Midbrain (tissue), 1 donor: ENCODE measurements at places on chromosomes 5 and 9.

- no peak for DNase-seq
Observed at GRCh38 chr9:89721176-89721700, 116.4 kb downstream of the GADD45G start.

GRCh38 chr5:44774279-44774880 lies 34.4 kb upstream of the MRPS30 start:
- DNase-seq: peak; percentile 58

DNA sequence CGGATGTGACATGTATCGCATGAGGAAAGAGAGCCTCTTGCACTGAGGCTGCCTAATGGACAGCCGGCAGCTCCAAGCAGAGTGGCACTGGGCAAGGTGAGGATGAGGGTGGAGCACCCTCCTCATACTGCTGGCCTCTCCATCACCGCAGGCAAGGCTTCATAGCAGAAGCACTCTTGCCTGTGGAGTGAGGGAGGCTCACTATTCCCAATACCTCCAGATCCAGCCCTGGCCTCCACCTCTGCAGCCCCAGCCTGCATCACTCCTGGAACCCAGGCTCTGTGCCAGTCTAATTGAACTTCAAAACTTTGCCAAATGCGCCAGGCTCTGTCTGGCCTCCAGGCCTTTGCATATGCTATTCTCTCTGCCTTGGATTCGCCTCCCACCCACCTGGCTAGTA lies 29.7 kb upstream of the ARAP3 start:
- no peak for DNase-seq

- no peak for DNase-seq
Observed at GRCh38 chr5:173242079-173242478, 7.1 kb upstream of the NKX2-5 start.

DNA sequence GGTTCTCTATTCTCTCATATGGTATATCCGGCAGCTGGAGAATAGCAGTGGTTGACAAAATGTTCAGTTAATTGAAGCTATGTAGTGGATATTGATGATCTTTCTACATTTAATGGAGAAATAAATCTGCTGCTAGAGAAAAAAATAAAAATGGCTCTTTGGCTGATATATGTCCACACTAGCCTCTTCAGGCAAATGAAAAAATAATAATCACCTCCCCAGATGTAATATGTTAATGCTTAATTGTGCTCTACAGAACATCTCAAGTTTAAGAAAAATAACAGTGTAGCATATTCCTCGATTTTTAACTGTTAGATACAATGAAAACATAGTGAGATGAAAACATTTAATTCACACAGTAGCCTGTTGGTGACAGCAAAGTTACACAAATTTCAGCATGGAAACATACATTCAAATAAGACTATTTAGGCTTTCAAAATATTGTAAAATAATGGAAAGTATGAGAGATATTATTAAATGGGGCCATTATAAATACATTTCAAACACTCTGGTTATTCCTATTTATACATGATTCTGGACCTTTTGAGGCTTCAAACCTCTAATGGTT lies 543.0 kb downstream of the MAT2B start:
- DNase-seq: no peak

- DNase-seq: no peak
Observed at GRCh38 chr5:77418601-77419581, 73.2 kb downstream of the WDR41 start.

GRCh38 chr5:168329302-168329701 lies 37.9 kb downstream of the WWC1 start:
- no peak for DNase-seq

GRCh38 chr5:134118212-134118835 lies 3.8 kb downstream of the TCF7 start:
- DNase-seq: no peak

- DNase-seq: no peak
Observed at GRCh38 chr5:6594066-6594465, 38.8 kb downstream of the NSUN2 start.

GRCh38 chr9:22064957-22065356 lies 55.9 kb upstream of the CDKN2B start:
- DNase-seq: no peak

- no peak for DNase-seq
Observed at GRCh38 chr9:76441551-76442322, 17.2 kb upstream of the GCNT1 start.

GRCh38 chr5:54524704-54525103 lies 7.1 kb downstream of the SNX18 start:
- no peak for DNase-seq

DNA sequence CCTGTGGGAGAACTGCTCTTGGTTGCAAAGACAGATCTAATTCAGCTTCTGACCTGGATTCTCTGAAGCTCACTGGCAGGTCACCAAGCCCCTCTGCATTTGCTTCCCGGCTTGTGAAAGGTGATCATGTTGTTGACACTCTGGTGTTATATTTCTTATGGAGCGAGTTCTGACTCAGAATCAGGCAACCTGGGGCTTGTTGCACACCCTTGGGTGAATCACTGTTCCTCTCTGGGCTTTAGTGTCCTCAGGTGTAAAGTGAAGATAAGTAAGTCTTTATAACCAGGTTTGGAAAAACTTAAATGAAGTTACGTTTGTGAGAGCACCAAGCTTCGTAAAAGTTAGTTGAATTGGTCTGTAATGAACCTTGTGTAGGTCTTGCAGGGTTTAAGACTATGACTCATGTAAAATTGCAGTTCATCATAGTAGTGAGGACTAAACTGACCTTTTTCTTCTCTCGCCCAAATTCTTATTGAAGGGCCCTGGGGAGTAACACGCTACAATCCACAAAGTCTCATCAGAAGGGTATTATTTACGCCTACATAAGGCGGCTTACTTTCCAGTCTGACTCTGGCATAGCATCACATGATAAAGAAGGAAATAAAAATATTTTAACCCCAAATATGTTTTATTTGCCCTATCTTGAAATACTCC lies 218.6 kb downstream of the TMEM38B start:
- no peak for DNase-seq

GRCh38 chr5:45105491-45105994 lies 296.8 kb downstream of the MRPS30 start:
- DNase-seq: no peak

DNA sequence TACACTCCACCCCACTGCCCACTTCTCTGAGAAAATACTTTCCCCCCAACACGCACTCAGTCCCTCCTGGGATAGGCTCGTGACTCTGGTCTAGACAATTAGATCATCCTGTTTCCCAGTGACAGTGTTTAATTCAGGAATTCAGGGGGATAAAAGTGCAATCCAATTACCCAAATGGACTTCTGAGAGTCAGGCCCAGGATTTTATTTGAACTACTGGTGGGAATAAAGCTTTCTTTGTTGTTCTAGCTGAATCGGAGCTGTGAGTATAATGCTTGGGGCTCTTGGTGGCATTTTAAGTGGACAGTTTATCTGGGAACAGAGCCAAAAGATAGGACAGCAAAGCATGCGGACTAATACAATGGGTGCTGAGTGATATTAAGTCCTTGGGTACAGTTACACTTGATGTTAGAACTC lies 683.3 kb downstream of the MAT2B start:
- DNase-seq: no peak

DNA sequence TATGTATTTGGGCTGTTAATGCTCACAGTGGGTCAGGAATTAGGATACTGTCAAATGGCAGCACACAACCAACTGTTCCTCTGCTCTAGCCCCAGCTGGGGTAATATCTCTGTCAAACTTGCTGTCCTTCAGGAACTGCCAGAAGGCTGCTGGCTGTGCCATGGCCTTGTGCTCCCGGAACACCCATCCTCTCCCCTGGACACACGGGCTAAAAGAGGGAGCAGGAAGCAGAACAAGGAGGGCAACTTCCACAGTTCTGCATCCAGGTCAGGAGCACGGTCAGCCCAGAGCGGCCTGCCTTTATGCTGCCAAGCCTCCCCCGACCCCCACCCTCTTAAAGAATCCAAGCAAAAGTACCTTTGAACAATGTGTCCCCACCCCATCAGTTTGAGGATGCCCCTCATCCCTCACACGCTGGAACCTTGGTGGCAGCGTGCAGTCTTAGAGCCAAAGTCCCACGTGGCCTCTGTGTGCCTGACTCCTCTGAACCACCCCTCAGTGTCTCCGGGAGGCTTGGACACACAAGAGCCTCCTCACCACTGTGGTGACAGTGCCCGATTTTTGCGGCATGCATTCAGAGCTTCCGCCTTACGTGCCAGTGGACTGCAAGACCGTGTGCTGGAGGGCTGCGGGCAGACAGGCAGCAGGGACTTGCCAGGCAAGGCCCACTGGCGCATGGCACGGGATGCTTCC lies 60.8 kb downstream of the PSMB7 start:
- no peak for DNase-seq

GRCh38 chr9:74672237-74672636 lies 175.1 kb downstream of the RORB start:
- DNase-seq: no peak
